Hematopoietic multipotent progenitor cell (in vitro differentiated cells): ENCODE measurements at places on chromosomes 3 and 15.

DNA sequence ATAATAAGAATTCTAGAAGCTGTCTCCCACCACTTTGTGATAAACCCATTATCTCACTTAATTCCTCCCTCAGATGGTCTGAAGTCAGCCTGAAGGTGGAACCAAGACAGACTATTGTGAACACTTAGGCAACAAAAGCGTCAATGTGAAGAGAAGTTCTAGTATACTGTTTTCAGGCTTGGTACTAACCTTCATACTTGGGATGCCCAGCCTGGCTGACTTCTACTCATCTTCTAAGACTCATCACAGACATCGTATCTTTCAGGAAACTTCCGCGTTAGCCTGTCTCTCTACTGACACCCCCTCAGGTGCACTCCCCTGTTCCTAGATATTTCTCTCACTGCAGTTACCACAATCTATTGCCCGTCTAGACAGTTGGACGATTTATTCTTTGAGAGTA, 201.2 kb downstream of the SATB1 start:
- DNase-seq: no peak

- DNase-seq: no peak
These were observed 58.3 kb upstream of the SLCO3A1 start for GRCh38 chr15:91795235-91795634.

DNA sequence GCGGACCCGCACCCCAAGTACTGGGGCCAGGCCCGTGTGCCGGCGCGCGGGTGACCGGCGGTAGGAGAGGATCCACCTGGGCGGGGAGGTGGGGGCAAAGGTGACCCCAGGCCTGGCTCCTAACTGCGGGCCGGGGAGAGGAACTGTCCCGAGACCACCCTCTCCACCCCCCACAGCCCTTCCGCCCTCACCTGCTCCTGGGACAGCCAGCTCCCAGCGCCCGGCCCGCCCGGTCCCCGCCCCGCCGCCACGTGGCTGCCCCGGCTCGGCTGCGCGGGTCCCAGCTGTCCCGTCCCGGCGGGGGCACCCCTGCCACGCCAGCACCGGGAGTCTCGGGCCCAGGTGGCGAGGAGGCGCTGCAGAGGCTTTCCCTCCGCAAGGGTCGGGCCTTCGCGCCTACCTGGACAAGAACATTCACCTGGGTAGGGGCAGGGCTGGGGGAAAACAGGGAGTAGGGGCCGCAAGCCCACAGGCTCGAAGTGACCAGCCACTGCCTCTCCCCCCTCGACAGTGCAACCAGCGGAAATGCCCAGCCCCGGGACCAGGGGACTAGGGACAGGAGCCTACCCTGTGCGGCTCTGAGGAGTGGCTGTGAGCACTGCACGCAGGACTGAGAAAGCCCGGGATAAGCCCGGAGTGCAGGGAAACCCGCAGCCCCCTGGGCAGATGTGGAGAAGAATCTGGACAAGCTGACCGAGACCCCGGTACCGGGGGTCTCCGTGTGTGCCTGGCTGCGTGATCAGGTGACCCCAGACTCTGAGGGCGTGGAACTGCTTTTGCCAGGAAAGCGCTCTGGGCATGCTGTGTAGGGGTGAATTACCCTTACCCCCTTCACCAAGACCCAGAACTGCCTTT, at the start of gene SLC12A8:
Gene SLC12A8 (minus strand): TSS at position 240 of the 855 bp plus-strand sequence. CDS start 1,399 bp downstream, outside the sequence.
- no peak for DNase-seq

GRCh38 chr3:15291589-15292541, 40.5 kb downstream of the SH3BP5 start:
- DNase-seq: peak; percentile 92

- DNase-seq: no peak
These were observed 15.5 kb downstream of the TOP2B start for GRCh38 chr3:25648925-25649830.

DNA sequence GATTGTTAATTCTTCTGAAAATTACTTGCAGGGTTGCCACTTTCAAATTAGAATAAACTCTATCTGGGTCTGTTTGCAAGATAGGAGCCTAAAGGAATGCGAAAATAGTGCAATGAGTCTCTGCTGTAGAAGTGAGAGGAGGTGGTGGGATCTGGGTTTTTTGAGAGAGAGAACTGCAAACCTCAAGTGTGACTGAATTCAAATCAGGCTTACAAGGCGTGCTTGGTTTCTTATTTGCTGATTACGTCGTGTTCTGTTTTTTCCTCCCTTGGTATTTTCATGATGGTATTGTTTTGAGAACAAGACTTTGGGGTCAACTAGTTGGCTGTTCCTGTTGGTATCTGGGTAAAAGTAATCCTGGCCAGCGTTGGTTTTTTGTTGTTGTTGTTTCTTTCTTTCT, 490.9 kb upstream of the CFAP20DC start:
- no peak for DNase-seq

DNA sequence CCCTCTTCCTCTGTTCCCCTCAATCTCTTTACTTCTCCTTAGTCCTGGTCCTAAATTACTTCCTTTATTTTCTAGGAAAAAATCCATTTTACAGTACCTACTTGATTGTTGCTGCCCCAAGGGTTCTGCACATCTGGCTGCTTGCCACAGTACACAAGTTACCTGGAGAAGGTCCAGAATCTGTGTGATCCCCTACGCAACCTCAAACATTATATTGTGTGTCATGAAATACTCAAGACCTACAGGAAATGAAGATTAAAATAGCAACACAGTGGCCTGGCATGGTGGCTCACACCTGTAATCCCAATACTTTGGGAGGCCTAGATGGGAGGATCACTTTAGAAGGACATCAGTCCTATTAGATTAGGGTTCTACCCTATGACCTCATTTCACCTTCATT, 48.7 kb downstream of the PRKAR2A start:
- no peak for DNase-seq

DNA sequence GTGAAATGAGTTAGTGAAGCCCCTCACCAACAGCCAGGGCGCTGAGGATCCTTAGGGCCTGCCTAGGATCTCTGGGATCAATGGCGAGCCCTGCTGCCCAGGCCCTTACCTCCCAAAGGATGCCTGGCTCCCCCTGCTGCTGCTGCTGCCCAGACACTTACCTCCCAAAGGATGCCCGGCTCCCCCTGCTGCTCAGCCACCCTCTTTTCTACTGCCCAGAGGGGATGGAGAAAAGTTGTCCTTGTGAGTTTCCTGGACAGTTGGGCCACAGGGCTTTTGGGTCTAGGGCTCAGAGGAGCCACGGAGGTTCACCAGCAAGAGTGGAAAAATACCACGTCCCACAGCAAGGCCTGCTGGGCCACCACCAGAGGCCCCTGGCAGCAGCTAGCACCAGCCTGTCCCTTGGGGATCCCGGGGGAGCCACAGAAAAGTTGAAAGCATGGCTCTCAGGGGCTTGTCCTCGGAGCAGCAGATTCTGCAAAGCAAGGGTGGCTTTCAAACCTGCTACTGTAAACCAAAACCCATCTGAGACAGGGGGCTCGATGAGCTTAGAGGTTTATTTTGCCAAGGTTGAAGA, 59.4 kb downstream of the SLC6A6 start:
- no peak for DNase-seq

GRCh38 chr15:65344214-65344913, 33.4 kb downstream of the IGDCC3 start:
- no peak for DNase-seq

DNA sequence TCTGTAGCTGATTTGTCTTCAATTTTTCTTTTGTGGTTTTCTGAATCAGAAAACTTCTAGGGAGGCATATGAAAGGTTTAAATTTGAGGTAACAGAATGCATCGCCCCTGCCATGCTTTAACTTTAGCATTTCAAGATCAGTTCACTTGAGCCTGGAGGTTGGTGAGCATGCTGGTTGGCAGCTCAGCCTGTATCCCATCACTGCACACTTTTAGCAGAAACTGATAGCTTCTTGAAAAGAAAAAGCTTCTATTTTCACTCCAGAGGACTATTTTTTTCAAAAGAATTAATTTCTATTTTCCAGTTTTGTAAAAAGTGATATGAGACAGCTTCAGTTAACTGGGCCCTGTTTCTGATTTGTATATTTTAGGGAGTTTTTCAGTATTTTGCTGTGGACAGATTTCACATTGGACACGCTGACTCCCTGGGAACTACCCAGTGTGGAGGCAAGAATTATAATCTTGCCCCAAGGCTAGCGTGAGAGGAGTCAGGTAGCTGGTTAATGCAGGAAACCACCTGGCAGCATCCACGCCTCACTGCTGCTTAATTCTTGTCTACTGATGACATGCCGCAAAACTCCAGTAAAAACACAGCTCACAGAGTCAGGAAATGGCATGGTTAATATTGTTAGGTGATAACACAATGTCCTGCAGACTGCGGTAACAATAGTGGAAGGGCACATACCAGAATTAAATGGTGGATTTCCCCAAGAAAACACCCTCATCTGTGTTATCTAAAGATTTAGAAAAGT, 71.4 kb downstream of the DUT start:
- DNase-seq: no peak

GRCh38 chr3:69902386-69902785, 97.1 kb upstream of the SAMMSON start:
- DNase-seq: no peak
